NCI-H69 (cell line): ENCODE measurements at places on chromosomes 5 and 9.
A peak's percentile ranks its signal among the peaks of the same experiment; 100 is the strongest.

- DNase-seq: peak; percentile 44
Observed at GRCh38 chr5:128436749-128437188, 101.3 kb downstream of the FBN2 start.

DNA sequence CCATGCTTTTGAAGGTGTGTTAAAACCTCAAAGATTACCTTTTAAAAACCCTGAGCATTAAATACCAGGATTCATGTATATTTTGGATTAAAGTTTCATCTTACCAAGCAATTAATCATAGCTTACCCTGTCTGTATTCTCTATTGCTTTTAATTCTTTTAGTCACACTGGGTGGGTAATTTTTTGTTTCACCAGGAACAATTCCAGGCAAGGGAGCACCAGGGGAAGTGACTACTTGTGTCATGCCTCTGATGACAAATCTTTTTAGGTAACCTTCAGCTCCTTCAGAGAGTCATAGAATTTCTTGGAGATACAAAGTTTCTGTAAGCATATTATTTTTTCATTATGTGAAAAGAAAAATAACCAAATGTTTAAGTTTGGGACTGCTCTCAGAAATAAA is 33.4 kb upstream of the ANXA1 start:
- DNase-seq: no peak

- peak; percentile 71 for DNase-seq
Observed at GRCh38 chr5:17216974-17217492, 398 bp upstream of the BASP1 start.

DNA sequence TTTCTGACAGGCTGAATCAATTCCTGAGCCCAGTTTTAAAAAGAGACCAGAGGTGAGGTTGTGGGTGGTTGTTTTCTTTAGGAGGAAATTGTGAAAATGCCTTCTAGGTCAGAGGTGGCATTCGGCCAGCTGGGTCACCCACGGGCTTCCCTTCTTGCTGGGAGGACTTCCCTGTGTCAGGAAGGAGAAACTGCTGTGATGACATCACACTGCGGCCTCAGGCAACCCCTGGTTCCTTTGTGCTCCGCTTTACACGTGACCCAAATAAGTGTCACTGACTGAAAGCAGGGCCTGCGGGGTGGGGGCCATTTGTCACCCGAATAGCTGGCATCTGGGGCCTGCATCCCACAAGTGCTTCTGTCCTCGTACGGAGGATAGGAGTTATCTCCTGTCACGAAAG is 39.7 kb downstream of the FABP6 start:
- DNase-seq: no peak

DNA sequence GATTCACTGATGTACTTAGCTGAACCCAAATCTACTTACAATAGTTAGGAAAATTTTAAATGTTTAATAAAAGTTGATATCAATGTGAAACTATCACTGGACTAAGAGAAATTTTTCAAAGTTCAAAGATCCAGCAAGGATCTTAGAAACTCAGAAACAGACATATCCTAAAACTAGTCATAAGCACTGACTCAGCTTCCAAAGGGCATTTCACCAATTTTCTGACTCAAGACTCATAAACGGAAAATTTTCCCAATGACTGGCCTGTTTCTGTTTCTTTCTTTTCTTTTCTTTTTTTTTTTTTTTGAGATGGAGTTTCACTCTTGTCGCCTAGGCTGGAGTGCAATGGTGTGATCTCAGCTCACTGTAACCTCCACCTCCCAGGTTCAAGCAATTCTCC is 66.6 kb downstream of the CDC14B start:
- no peak for DNase-seq

- DNase-seq: no peak
Observed at GRCh38 chr9:72012646-72013045, 47.8 kb downstream of the C9orf57 start.

DNA sequence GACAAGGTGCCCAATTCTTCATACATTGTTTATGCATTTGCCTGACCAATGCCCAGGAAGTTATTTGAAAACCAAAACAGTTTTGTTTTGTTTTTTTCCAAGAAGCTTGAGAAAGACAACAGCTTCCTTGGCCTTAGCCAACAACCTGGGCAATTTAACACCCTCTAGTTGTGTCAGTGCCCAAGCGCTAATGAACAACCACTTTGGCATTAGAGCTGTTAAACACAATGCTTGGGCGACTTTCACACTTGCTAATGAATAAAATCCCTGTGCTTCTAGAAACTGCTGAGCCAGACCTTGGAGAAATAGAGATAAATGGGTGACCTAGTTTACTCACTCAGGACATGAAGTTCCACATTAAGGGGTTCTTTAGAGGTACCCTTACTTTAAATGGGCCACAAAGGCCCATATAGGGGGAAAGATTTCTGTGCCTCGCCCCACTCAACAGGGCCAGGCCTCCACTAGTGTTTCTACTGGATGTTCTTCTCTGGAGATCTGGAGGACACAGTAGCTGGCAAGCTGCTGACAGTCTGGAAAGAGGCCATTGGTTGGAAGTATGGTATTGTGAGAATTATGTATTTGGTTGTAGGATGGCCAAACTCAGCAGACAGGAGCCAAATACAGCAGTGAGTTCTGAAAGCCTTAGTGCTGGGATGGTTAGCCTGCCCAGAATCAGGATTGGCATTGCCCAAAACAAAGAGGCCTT is 179.8 kb downstream of the DOCK8 start:
- DNase-seq: no peak

GRCh38 chr5:141876628-141877355 is 1.4 kb downstream of the PCDH1 start:
- peak; percentile 61 for DNase-seq

DNA sequence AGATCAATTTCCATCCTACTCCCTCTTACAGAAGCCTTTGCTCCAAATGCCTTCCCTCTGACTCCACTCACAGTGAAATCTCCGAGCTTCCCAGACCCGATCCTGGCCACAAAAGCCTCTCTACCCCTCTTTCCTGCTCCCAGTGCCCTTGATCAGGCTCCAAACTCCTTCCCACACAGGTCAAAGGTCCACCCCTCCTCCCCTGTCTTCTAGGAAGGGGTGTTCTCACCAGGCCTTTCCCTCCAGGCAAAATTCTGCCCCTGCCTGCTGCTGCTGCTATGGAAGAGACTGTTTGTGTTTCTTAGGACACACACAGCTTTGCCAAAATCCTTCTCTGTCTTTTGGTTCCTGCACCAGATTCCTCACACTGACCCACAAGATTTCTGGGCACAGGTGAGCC is 85.8 kb upstream of the ALDH1A1 start:
- DNase-seq: peak; percentile 87

GRCh38 chr5:96922499-96923244 is 13.2 kb upstream of the LNPEP start:
- no peak for DNase-seq

GRCh38 chr5:136674178-136674577 is 308.8 kb upstream of the TRPC7 start:
- DNase-seq: no peak

- DNase-seq: peak; percentile 38
Observed at GRCh38 chr5:82164176-82164976, 113.8 kb downstream of the RPS23 start.

DNA sequence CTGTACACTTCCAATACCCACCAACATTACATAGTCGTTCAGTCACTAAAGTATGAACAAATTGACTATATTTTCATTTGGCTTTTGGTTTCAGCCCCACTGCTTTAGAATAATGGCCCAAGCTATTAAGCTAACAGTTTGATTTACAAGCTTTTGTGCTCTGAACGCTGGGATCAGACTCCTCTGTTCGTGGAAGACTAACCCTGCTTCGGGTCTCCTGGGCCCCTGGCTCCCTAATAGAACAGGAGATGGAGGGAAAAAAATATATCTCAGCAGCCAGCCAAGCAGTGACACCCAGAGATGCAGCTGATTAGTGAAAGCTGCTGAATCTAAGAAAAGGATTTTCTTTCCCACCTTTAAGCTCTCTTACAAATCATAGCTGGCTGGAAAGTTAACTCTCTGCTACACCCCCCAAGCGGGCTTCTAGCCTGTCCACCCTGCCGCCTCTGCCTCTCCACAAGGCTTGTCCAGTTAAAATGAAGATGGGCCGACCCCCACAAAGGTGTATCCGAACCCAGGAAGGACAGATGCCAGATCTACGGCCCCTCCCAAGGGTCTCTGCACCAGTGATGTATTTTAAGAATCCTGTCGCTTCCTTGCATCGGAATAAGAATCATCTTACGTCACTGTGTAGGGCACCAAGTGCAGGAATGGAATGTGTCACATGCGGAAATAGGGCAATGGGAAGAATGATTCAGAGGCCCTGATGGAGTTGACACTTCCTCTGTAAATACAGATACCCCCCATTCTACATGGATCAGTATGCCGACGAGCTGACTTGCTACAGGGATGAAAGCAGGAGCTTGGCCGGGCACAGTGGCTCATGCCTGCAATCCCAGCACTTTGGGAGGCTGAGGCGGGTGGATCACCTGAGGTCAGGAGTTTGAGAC is 33.4 kb upstream of the BARHL1 start:
- peak; percentile 97 for DNase-seq

GRCh38 chr9:106928350-106928749 is 65.4 kb downstream of the ZNF462 start:
- DNase-seq: no peak

GRCh38 chr5:89536020-89536419 is 653.0 kb upstream of the MEF2C start:
- DNase-seq: no peak

GRCh38 chr5:126921241-126922091 is 108.9 kb downstream of the MARCHF3 start:
- peak; percentile 64 for DNase-seq

- DNase-seq: no peak
Observed at GRCh38 chr9:137014776-137015539, 13.1 kb downstream of the ABCA2 start.

GRCh38 chr5:125005266-125005665 is 258.8 kb upstream of the ZNF608 start:
- DNase-seq: peak; percentile 71

GRCh38 chr5:136035837-136036236 is 7.0 kb downstream of the TGFBI start:
- DNase-seq: no peak

DNA sequence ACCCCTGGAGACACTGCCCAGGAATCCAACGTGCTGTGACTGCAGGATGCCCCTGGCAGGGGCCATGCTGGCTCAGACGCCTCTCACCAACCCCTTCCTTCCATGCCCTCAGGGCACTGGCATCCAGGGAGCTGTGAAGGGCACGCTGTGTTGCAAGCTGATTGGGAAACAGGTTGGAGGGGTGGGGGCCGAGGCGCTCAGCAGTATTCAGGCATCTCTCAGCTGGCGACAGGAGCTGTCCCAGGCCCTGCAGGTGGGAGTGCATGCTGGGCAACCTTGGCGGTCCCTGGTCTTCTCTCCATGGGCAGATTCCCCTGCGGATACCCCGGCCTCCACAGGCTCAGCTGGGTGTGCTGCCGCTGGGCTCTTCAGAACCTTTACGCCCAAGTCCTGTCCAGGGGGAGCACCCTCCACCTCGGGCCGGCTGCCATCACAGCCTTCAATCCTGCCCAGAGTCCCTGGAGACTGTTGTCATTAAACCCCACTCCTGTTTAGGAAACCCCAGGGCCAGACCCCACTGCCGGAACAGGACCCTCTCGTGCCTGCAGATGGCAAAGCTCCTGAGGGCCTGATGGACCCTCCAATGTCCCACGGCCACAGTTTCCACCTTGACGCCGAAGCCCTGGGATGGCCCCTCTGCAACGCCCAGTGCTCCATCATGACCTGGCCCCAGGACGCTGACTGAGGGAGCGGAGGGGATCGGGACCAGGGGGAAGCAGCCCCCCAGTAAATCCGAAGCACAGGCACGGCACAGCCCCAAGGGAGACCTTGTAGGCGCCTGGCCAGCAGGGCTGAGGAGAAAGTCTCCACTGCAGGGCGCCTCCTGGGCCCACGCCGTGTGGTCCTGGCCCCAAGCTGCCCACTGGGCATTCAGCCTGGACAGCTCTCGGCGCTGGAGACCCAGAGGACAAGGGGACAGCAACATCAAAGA is 9.3 kb downstream of the TPPP start:
- DNase-seq: peak; percentile 79

GRCh38 chr5:14147210-14147609 is 4.1 kb downstream of the TRIO start:
- DNase-seq: peak; percentile 87

DNA sequence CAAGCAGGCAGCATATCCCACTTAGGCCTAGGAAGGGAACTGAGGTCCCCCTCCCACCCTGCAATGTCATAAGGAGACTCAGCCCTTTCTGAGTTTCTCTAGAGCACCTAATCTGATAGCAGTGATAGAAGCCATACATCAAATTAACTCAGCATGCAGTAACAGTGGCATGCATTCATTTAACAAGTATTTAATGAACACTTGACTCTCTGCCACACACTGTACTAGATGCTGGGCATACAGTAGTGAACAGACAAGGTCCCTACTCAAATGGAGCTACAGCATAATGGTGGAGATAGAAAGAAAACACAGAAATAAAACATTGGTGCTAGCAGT is 58.6 kb downstream of the SLC22A5 start:
- DNase-seq: peak; percentile 77

DNA sequence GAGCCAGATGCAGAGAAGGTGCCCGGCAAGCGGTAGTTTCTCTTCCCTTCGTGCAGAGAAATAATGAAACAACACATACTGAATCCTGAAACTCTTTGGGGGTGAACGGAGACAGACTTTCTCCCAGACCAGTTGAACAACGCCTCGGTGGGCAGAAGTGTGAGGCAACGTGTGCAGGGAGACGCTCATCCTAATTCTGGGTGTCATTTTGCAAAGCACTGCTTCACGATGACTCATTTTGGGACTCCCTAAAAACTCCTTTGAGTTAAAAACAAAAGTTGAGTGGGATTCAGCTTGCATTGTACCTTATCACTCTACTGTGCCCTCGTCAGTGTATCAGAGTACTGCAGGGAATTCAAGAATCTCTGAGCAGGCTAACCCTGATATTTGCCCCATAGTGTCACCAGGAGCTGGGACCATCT is 3.5 kb upstream of the NEK6 start:
- DNase-seq: no peak

DNA sequence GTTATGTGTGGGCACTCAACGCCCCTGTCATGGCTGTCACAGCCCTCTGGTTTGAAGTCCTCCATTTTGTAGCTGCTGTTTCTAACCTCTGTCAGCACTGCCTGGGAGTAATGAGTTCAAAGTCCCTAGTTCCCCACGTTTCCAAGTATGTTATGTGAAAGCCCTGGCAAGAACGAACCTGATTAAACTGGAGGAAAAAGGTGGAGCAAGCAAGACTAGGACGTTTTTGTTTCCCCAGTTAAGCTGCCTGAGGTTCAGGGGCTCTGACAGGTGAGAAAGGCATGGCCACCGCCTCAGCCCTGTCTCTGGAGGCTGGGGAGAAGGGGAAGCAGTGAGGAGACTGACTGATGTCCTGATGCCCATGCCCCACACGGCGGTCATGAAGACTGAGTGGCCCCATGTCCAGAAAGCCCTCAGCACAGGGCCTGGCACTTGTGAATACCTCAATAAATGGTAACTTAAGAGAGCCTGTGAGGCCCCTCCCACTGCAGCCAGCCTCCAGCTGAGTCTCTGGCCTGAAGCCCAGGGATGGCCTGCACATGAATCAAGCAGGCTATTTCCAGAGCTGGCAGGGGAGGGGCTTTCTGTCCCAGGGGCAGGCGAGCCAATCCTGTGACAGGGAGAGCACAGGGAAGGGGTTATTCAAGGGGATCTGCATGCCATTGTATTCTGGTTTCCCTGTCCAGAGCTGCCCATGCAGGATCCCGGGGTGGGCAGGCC is 61.8 kb downstream of the PFDN1 start:
- DNase-seq: peak; percentile 94
